ENCODE measurements at places on chromosomes 5 and 9.

DNA sequence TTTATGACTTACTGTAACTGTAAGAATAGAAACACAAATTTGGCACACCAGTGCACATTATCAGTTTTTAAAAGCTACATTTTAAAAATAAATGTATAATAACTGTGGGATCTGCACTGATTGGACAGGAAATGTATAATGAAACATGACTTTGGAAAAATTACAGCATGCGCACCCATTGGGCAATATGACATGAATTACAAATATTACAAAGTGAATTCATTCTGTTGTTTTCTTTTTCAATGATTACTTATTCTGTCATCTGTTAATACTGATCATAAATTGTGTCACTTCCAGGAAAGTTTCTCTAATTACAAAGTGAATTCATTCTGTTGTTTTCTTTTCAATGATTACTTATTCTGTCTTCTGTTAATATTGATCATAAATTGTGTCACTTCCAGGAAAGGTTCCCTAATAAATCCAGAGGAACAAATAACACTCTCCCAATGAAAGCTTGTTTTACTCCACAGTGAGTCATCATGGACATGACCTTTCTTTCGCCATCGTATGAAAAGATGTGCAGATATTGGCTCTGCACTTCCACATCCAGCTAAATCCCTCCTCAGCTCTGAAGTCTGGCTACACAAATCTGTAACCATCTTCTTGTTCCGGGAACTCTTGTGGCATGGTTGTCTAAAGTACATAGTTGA, 297.0 kb upstream of the HAPLN1 start:
- no peaks in the 10 kb centered on the region for H3K36me3 ChIP-seq
- no peak overlapping the region for H3K4me3 ChIP-seq
- no peaks in the 10 kb centered on the region for H3K4me1 ChIP-seq
- no peaks in the 10 kb centered on the region for H3K27me3 ChIP-seq
- DNase-seq, result no peak

DNA sequence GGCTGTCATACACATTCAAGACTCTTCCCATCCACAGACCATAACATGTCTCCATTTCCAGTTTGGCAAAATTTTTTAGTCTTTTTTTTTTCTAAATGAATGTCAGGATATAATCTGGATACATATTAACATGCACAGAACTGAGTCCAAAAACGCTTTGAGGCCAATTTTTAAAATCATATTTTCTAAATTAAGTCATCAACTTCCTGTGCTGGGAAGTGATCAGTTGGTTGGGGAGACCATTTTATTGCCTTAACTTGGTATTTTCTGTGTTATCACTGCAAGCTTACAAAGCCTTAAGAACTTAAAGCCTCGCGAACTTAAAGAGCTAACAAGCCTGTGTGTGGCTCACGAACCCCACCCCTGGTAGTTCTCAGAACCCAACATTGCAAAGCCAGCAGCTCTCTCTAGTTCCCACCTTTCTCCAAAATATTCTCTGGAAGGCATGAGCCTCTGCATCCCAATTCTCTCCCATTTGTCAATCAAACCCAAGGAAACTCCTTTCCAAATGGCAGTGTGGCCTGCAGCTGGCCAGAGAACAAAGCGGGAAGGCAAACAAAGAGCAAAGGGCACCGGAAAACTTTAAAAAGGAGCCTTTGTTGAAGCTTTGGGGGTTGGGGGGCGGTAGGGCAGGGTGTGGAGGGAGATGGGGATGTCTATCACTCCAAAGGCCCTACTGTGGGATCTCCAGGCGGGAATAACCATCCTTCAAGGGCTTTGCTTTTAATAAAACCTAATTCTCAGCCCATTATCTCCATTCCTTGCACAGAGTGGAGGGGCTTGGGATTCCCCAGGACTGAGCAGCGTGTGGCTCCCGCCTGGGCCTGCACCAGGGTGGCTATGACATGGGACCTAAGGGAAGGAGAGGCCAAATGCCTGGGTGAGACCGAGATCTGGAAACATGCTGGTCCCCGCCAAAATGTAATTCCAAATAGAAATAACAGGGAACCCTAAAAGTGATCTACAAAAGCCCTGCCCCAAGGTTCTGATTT, 65.0 kb downstream of the ROR2 start:
- no peak for DNase-seq
- H3K36me3 ChIP-seq, result no peaks in the 10 kb centered on the region
- H3K27me3 ChIP-seq, result peaks cover 4% of the 10 kb centered on the region
- H3K27ac ChIP-seq, result no peak overlapping the region

- H3K36me3 ChIP-seq, result peaks cover 4% of the 10 kb centered on the region
- no peak overlapping the region for H3K27ac ChIP-seq
- peaks cover 37% of the 10 kb centered on the region for H3K27me3 ChIP-seq
- peak overlapping the region; percentile 50 for H3K4me3 ChIP-seq
- peaks cover 5% of the 10 kb centered on the region for H3K4me1 ChIP-seq
- no peak for DNase-seq
Observed at GRCh38 chr5:1443991-1444360, 1.3 kb downstream of the SLC6A3 start.

DNA sequence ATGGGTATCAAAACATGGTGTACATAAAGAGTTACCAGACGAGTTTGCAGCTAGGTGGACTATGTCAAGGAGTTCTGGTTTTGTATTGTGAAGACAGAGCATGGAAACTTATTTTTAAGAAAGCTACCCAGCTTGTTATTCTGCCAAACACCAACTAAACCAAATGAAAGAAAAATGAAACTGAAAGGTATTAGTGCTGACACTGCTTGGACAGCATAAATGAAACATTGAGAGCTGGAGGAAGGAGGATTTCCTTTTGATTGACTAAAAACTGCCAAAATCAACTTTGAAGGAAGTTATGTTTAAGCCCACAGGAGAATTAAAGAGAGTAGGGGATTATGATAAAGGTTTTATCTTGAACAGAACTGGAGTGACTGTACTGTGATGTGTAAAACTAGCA, 766.2 kb downstream of the PTPRD start:
- H3K27ac ChIP-seq, result no peak overlapping the region
- H3K4me3 ChIP-seq, result no peak overlapping the region
- H3K4me1 ChIP-seq, result no peaks in the 10 kb centered on the region
- no peaks in the 10 kb centered on the region for H3K36me3 ChIP-seq
- no peak for DNase-seq

DNA sequence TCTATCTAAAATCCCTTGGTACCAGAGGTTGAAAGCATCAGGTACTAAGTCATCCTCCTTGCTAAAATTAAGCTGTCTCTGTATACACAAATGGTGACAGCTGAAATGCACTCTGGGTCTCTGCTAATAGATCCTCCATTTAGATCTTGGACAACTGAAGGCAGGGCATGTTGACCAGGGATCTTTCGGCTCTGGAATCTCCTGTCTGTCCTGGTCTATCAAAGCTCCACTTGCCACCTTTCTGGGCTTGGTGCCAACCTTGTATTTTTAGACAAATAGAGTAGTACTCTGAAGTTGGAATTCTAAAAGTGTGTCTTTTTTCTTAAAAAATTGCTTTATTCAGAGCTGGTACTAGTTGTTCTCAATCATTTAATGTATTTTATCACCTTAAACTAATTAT, 135.2 kb upstream of the HMHB1 start:
- DNase-seq, result no peak
- H3K27me3 ChIP-seq, result peaks cover 1% of the 10 kb centered on the region
- H3K27ac ChIP-seq, result no peak overlapping the region
- H3K4me3 ChIP-seq, result no peak overlapping the region

DNA sequence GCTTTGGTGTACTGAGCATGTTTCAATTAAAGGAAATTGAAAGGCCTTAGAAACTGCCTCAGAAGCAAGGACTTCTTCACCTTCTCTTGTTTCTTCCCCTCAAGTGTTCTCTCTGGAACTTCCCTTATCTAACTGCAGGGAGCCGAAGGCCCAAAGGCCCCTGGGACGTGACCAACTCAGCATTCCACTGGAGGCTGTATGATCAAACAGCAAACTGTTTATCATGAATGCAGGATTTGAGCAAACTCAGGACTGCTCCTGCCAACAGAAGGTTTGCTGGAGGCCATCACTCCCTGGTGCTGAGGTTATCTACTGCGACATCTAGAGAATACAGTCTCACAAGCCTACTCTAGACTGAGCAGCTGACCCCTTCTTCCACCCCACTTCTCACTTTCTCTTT, 4.8 kb upstream of the CDH10 start:
- no peaks in the 10 kb centered on the region for H3K27me3 ChIP-seq
- no peaks in the 10 kb centered on the region for H3K4me1 ChIP-seq
- no peak overlapping the region for H3K4me3 ChIP-seq
- no peak overlapping the region for H3K27ac ChIP-seq

GRCh38 chr5:153543288-153543687, 52.8 kb downstream of the GRIA1 start:
- no peaks in the 10 kb centered on the region for H3K27me3 ChIP-seq
- no peaks in the 10 kb centered on the region for H3K36me3 ChIP-seq
- no peaks in the 10 kb centered on the region for H3K4me1 ChIP-seq
- H3K4me3 ChIP-seq, result no peak overlapping the region
- H3K27ac ChIP-seq, result no peak overlapping the region
- DNase-seq, result no peak

DNA sequence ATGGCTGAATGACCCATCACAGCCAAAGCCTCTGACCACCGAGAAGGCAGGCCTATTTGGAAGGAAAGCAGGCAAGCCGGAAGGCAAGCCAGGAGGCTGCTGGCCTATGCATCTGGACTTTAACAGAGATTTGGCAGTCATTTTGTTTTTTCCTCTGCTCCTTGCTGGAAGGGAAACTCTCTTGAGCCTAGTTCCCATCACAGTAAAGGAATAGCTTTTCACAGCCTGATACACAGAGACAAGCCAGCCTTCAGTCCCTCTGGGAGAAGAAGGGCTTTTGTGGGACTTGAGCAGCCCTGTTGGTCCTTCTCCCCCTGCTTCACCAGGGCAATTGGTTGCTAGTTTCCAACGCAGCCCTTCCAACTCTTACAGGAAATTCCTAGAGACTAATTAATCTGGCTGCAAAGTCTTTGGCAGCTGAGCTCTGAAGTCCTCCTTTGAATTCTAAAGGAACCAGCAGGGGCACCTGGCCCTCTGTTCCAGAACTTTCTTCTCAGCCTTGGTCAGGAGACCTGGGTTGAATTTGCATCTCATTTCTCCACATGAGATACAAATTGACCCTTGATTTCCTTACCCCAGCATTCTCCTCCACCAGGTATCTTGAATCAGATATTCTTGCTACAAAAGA, 157.3 kb upstream of the EPB41L4A start:
- H3K4me1 ChIP-seq, result no peaks in the 10 kb centered on the region
- peaks cover 14% of the 10 kb centered on the region for H3K27me3 ChIP-seq
- no peak for DNase-seq
- no peak overlapping the region for H3K27ac ChIP-seq

DNA sequence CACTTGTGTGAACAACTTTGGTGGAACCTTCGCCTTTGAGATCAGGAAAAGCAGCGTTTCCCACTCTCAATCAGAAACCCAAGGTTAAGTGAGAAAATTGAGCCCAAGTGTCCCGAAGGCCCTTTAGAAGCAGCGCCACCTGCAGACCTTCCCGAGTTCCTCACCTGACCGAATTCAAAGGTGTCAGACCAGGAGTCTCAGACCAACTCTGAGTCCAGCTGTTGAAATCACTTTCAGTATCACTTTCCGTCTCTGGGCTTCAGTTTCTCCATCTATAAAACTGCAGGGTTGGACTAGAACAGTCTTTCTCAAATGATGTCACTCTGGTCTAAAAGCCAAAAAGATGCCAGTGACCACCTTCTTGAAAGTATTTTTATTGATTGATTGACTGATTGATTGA, 31.7 kb upstream of the GRHPR start:
- no peaks in the 10 kb centered on the region for H3K36me3 ChIP-seq
- H3K4me1 ChIP-seq, result peaks cover 20% of the 10 kb centered on the region
- no peaks in the 10 kb centered on the region for H3K27me3 ChIP-seq
- H3K27ac ChIP-seq, result peak overlapping the region; percentile 70
- H3K4me3 ChIP-seq, result peak overlapping the region; percentile 27

GRCh38 chr9:102185371-102185770, 446.9 kb upstream of the GRIN3A start:
- H3K27ac ChIP-seq, result no peak overlapping the region
- H3K4me3 ChIP-seq, result no peak overlapping the region
- H3K27me3 ChIP-seq, result no peaks in the 10 kb centered on the region
- no peaks in the 10 kb centered on the region for H3K36me3 ChIP-seq
- no peak for DNase-seq

GRCh38 chr5:132677191-132677590, 3.4 kb downstream of the IL4 start:
- H3K27ac ChIP-seq, result no peak overlapping the region
- no peak for DNase-seq
- no peaks in the 10 kb centered on the region for H3K36me3 ChIP-seq
- peaks cover 14% of the 10 kb centered on the region for H3K4me1 ChIP-seq
- peaks cover 2% of the 10 kb centered on the region for H3K27me3 ChIP-seq

DNA sequence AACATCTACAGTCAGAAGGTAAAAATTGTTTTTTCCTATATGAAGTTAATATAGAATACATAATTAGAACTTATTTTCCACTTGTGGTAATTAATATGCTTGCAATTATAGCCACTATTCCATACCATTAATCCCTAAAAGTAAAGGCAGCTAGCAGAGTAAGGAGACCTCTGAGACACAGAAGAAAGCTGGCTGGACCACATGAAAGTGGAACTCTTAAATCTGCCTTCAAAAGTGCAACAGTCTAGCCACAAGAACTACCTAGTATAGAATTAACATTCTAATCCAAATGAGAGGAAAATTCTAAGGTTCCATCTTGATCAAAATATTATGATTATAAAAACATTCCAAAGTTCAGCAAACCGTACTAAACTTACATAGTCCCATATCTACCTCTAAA, 37.6 kb downstream of the ARL15 start:
- H3K4me1 ChIP-seq, result peaks cover 6% of the 10 kb centered on the region
- no peak overlapping the region for H3K27ac ChIP-seq
- H3K4me3 ChIP-seq, result no peak overlapping the region

DNA sequence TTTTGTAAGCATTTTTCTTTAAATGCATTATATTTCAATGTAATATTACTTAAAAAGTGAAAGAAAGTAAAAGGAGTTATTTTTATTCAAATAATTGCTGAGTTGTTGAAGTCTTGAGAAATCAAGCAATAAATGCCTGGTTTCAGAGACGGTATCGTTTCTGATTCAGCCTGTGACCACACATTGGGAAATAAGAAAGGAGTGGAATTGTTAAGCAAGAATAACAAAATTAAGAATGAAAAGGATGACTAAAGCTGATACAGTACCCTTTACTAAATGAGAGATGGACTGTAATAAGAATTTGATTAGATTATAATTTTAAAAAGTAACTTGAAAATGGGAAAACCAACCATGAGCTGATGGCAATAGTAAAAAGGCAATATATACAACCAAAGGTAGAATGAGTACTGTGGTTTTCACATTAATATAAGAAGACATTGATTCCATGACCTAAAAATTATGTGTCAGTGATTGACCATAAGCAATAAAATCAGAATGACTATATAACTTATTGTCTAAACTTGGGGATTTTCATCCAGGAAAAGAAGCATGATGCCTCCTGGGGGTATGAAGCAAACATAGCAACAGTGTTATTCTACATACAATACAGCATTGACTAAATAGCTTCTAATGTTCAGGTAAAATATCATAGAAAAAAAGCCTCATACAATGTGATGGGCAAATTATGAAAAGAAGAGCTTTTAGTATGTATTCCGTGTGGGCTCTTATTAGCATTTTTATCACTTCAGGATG, 101.9 kb upstream of the PRDM9 start:
- no peaks in the 10 kb centered on the region for H3K27me3 ChIP-seq
- H3K4me3 ChIP-seq, result no peak overlapping the region
- DNase-seq, result no peak
- H3K27ac ChIP-seq, result no peak overlapping the region
- no peaks in the 10 kb centered on the region for H3K4me1 ChIP-seq

- DNase-seq, result no peak
- H3K4me3 ChIP-seq, result no peak overlapping the region
- H3K27me3 ChIP-seq, result peaks cover 5% of the 10 kb centered on the region
- H3K36me3 ChIP-seq, result no peaks in the 10 kb centered on the region
- no peak overlapping the region for H3K27ac ChIP-seq
- no peaks in the 10 kb centered on the region for H3K4me1 ChIP-seq
Observed at GRCh38 chr5:178797546-178798440, 62.0 kb upstream of the ZNF354B start.

All from memory B cell (primary cell).